ENCODE measurements at places on chromosomes 5 and 9.

DNA sequence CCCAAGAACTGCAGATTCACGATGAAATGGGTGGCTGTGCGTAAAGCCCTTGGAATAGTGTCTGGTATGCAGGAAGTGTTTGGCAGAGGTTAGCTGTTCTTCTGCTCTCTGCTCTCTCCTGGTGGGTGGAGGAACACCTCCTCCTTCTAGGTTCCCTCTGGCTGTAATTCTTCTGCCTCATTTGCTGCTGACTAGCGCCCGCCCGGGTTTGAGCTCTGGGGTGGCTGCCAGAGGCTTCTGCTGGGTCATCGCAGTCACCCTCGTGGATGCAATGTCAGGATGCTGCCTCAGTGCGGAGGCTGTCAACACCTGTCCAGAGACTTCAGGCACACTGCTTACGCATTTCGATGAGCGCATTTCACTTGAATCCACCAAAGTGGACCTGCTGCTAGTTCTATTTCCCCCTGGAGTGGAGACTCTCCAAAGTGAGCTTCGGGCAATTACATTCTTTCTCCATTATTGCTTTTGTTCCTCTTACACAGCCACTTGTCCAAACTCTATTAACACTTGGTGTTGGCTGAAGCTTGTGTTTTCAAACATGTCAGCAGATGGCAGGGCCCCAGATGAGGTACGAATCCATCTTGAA is 11.7 kb downstream of the DOCK2 start:
- DNase-seq = no peak

- DNase-seq = no peak
Observed at GRCh38 chr9:106795031-106795430, 67.9 kb upstream of the ZNF462 start.

DNA sequence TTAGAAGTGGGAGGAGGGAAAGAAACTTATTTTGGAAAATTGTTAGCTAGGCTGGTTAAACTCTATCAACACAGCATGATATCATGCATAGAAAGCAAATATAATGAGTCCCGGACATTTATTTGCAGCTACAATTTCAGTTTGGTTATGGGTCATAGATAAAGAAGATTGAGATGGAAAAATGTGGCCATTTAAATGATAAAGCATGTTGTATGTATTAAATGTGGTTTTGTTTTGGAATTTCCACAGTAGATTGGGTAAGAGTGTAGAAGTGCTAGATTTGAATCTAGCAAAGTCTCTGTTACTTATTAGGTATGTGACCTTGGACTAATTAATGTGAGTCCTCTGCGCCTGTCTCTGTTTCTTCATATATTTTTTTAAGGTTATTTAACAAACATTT is 217.4 kb downstream of the KDM4C start:
- DNase-seq = no peak

DNA sequence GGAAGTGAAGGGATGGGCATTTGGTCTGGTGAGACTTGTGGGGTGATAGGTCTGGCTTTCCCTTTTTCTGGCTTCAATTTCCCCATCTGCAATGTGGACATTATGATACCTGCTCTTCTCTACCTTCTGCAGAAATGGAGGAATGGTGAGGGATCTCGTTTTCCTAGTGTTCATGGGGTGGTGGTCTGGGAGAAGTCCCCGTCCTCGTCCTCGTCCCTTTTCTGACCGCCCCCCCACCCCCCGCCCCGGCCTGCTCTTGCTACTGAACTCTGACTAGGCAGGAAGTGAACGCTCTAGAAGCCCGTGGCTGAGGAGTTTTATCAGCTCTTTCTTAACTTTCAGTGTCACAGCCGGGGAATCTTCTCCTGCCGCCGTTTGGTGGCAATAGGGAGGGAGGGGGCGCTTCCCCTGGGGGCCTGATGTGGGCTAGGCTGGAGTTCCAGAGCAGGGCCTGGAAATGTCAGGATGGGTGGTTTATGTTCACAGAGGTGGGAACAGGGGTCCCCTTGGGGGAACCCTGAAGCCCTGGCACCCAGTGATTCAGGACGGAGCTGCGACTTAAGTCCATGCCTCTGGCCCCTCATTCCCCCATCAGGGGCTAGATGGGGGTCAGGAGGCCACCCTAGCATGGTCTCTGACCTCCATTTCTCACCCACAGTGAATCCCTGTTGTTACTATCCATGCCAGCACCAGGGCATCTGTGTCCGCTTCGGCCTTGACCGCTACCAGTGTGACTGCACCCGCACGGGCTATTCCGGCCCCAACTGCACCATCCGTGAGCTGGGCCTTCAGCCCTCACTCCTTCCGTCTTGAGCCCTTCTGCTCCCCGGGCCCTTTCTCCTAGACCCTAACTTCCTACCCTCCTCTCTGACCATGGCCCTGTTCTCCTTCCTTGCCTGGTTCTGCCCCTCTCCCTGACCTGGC is 6.7 kb downstream of the PTGS1 start:
- DNase-seq = no peak

GRCh38 chr5:32074401-32074800 is 99.7 kb downstream of the GOLPH3 start:
- DNase-seq = no peak

- no peak for DNase-seq
Observed at GRCh38 chr5:68251386-68251785, 35.8 kb downstream of the PIK3R1 start.

DNA sequence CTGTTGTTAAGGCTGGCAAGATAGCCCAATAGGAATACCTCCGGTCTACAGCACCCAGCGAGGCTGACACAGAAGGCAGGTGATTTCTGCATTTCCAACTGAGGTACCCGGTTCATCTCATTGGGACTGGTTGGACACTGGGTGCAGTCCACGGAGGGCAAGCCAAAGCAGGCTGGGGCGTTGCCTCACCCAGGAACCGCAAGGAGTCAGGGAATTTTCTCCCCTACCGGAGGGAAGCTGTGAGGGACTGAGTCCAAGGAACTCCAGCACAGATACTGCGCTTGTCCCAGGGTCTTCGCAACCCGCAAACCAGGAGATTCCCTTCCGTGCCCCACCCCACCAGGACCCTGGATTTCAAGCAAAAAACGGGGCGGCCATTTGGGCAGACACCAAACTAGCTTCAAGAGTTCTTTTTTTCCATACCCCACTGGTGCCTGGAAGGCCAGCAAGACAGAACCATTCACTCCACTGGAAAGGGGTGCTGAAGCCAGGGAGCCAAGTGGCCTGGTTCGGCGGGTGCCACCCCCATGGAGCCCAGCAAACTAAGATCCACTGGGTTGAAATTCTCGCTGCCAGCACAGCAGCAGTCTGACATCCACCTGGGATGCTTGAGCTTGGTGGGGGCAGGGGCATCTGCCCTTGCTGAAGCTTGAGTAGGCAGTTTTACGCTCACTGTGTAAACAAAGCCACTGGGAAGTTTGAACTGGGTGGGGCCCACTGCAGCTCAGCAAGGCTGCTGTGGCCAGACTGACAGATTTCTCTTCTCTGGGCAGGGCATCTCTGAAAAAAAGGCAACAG is 647.2 kb downstream of the BNC2 start:
- DNase-seq = no peak

- no peak for DNase-seq
Observed at GRCh38 chr9:77125665-77126064, 51.7 kb upstream of the VPS13A start.

DNA sequence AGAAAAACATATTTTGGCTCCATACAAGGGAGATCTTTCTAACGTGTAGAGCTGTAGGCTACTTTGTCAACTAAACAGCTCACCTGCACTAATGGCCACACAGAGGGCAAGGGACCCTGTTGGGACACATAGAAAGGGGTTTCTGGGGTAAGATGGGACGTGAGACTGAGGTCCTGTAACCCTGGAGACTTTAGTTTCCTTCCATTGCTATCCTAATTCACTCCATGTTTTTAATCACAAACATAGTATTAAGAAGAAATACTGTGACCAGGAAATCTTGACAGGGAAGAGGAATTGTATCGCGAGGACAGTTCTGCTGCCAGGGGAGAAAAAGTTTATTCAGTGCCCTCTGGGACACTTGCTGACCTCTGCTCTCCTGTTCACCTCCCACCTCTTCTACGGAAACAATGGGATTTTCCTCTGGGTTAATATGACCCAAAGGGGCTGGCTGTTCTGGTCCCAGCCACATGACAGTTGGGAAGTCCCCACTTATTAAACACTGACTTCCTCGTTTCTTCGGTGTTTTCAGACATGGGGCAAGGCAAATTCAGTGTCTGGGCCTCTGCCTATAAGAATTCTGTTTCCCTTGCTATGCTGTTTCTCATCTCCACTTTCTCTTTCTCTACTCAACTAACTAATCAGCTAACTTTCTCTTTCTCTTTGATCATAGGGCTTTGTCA is 106.9 kb upstream of the SEMA6A start:
- no peak for DNase-seq

- DNase-seq = no peak
Observed at GRCh38 chr5:175219366-175219765, 224.6 kb downstream of the DRD1 start.

DNA sequence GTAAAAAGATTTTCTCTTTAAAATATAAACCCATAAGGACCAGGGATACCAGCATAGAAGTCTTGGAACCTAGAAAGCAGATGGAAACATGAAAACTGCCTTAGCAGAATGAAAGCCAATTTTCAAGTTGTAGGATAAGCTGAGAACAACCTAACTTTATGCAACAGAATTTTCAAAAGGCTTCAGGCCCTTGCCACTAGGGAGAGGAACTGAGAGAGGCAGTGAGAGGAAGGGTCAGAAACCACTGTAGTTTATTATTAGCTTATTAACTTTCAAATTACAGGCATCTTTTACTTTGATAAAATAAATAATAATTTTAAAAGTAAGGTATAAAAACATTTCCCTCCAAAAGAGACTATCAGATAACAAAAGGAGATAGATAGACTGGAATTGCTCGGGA is 33.4 kb downstream of the FAM81B start:
- no peak for DNase-seq

DNA sequence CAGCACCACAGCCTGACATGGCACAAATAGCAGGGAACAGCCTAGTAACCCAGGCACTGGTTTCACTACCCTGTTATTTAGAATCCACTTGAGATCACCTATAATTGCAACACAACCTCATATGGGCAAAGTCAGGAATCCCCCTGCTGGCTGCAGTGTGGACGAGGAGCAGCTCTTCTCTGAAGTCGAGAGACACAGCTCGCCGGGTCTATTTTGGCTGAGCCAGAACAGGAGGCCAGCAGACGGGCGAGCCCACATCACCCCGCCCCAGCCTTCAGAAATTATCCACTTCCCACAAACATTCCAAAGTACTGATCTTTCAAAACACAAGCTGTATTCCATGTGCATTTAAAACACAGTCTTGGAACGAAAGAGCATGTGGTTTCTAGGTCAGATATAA is 179.0 kb downstream of the ROR2 start:
- peak; percentile 94 for DNase-seq

- peak; percentile 57 for DNase-seq
Observed at GRCh38 chr5:157743163-157744050, at the start of gene LSM11. Gene LSM11, plus strand, starts transcription at chr5:157743712. Its CDS starts 39 bp downstream, at chr5:157743751.

DNA sequence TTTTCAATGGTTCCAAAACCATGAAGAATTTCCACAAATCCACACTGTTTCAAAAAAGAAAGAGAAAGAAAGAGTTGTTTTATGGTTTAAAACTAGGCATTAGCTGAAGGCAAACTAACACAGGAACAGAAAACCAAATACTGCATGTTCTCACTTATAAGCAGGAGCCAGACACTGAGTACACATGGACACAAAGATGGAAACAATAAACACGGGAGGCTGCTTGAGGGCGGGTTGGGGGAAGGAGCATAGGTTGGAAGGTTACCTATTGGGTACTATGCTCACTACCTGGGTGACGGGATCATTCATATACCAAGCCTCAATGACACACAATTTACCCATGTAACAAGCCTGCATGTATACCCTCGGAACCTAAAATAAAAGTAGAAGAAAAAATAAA is 45.0 kb downstream of the SEMA6A start:
- no peak for DNase-seq

- DNase-seq = no peak
Observed at GRCh38 chr5:149210225-149210624, 61.4 kb upstream of the AFAP1L1 start.

DNA sequence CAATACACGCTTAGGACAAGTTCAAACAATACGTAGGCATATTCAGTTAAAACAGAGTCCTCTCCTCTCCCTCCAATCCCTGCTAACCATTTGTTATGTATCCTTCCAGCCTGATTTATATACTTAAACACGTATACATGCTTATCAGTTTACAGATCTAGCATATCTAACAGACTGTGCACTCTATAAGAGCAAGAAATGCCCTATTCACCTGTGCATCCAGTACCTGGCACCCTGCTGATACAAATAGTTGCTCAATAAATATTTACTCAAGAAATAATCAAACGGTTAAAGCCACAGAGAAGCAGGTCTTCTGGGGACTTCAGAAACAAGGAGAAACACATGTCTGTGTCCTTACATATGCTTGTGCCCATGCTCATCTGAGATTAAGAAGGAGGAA is 55.9 kb downstream of the MLLT3 start:
- no peak for DNase-seq

DNA sequence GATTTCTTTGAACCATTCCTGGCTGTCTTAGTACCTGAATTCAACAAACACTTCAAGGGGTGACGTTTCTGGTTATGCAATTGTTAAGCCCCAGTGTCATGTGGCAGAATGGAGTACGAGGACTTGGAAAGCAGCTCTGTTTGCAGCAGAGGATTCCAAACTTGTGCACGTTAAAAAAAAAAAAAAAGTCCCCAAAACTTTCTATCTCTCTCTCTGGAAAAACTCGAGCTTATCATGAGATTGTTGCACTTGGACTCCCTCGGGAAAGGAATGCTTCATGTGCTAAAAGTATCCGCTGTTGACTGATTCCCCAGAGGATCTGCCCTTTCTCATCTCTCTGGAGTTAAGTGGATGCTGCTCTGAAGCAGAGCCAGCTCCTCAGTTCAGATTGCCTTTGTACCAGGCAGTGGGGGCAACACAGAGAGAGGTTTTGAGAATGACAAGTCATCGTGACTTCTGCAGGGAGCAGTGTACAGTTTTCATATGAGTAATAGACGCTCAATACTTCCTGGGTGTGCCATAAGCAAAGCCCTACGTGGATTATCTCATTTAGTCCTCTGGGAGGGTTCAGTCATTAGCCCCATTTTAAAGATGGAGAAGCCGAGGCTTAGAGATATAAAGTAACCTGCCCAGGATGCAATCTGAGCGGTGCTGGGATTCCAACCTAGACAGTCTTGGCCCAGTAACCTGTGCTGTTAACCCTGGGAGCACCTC is 28.1 kb downstream of the TMOD1 start:
- DNase-seq = no peak

- DNase-seq = no peak
Observed at GRCh38 chr5:187042-187431, 4.3 kb upstream of the LRRC14B start.

DNA sequence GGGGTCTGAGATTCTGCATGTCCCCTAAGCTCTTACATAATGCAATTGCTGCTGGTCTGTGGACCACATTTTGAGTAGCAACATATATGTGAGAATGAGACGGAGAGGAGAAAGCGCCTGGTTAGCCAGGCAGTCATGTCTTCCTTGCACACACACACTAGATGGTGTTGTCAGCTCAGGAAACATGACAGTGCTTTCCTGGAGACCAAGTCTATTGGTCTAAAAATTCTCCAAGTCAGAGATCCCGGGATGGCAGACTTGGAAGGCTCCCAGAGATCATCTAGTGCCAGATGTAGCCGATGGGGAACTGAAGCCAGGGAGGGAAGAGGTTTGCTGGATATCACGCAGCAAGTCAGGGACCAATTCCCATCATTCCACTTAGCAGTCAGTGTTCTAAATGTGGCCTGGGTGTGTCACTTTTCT is 53.4 kb downstream of the GALNT12 start:
- DNase-seq = peak; percentile 95

All from fibroblast of skin of left quadriceps (primary cell).